ENCODE measurements at places on chromosomes 3 and 15.

- no peak for DNase-seq
Measured at GRCh38 chr3:149658744-149659497, 1.1 kb upstream of the WWTR1 start.

GRCh38 chr15:71496336-71496955 is 313.9 kb upstream of the NR2E3 start:
- no peak for DNase-seq

- DNase-seq = no peak
Measured at GRCh38 chr3:16060358-16060852, 114.1 kb upstream of the GALNT15 start.

DNA sequence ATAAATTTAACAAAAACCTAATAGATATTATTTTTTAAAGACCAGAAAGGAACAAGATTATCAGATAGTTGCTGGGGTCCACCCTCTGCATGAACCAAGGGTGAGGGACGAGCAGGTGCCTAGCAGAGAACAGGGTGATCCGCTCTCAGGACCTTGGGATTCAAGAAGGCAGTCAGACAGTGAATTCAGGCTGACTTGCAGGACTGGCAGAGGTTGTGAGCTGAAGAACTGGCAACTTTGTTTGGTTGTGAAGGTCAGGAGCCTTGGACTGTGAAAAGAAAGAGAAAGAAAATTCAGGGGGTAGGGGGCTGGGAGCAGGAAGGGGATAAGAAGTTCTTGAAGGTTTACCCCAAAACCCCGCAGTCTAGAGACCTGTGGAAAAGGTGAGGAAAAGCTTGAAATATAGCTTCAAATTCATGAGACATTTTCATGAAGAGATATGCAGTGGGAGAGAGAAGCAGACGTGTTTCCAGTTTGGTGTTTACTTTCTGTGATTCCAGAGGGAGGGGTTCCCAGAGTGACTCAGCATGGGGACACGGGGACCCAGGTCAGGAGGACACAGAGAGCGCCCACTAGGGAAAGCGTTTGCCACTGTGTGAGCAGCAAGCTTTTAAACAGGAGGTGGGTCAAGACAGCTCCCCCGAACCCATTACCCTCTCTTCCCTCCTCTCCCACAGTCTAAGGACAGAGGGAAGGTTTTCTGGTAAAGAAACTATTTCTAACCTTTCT is 217.2 kb upstream of the UMPS start:
- no peak for DNase-seq

DNA sequence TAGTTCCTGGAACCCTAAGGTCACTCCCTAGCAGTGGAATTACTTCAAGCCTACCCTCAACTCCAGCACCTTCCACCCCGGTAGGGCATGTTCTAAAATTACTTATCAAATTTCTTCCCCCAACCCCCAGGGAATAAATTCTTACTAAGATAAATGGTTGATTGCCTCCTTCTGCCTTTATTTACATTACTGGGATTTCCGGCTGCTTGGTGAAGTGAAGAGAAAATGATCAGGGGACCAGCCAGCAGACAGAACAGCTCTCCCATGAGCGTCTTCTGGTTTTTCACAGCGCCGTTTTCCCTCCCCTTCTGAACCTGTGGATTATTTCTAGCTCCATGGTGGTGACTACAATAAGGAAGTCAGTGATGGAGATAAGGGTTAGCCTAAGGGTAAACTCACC is 521.5 kb upstream of the PPP2R3A start:
- no peak for DNase-seq

- DNase-seq = no peak
Measured at GRCh38 chr15:75213768-75214221, 12.1 kb downstream of the C15orf39 start.

GRCh38 chr3:99094606-99095005 is 193.1 kb upstream of the DCBLD2 start:
- DNase-seq = no peak

DNA sequence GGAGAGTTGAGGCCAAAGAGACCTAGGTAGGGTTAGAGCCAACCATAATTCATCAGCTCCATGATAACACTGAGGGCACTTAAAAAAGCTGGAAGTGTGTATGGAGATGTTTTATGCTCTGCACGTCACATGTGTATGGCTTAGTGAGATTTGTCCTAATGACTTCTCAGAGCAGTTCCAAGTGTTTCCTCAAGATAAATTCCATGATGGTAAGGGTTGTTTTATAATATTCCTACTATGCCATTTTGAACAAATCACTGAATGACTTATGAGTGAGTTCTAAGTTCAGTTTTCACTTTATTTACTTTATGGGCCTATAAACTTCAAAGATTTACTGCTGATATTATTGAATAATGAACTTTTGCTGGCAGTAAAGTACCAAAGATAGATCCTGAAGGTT is 28.1 kb downstream of the TEX9 start:
- DNase-seq = no peak
